Esophagus muscularis mucosa (tissue), 4 donors: ENCODE measurements at places on chromosomes 13 and 19. TPM values are rescaled to one million over a fixed set of nuclear protein-coding genes. Genes with fewer than 3 reads are reported as not detected.

GRCh38 chr13:43126420-43126819 lies 103.0 kb downstream of the DNAJC15 start:
- no peaks in the 10 kb centered on the region for H3K27me3 ChIP-seq
- DNase-seq, result peak; percentile 57
- H3K4me3 ChIP-seq, result no peak overlapping the region
- H3K4me1 ChIP-seq, result peaks cover 9% of the 10 kb centered on the region

GRCh38 chr19:14540741-14541525 lies 11.5 kb downstream of the TECR start:
- no peak overlapping the region for H3K27ac ChIP-seq
- no peaks in the 10 kb centered on the region for H3K27me3 ChIP-seq
- H3K36me3 ChIP-seq, result no peaks in the 10 kb centered on the region
- peaks cover 39% of the 10 kb centered on the region for H3K4me1 ChIP-seq

- no peak for DNase-seq
- H3K27ac ChIP-seq, result no peak overlapping the region
Observed at GRCh38 chr19:33736158-33736557, 60.5 kb upstream of the KCTD15 start.

- no peaks in the 10 kb centered on the region for H3K36me3 ChIP-seq
- no peak for DNase-seq
- no peaks in the 10 kb centered on the region for H3K4me1 ChIP-seq
- H3K27ac ChIP-seq, result no peak overlapping the region
- H3K4me3 ChIP-seq, result no peak overlapping the region
- H3K27me3 ChIP-seq, result no peaks in the 10 kb centered on the region
Observed at GRCh38 chr13:89684896-89685295, 1662.6 kb upstream of the MIR17HG start.

DNA sequence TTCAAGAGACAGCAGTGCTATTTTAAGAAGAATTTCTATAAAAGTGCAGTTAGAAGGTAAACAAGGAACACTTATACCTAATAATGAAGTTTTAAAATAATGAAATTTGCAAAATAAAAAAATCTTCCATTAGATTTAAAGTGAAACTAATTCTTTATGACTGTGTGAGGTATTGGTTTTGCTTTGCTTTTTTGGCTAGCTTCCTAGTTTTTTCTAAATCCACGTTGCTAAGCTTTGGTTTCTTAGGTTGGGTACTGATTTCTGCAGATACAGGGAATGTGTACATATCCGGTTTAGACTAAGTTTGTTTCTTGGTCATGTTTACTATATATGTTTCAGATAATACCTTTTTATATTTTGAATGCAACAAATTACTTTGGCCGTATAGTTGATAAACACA lies 59.8 kb downstream of the SLC7A9 start:
- no peak overlapping the region for H3K4me3 ChIP-seq
- no peaks in the 10 kb centered on the region for H3K27me3 ChIP-seq
- no peaks in the 10 kb centered on the region for H3K36me3 ChIP-seq
- DNase-seq, result no peak

DNA sequence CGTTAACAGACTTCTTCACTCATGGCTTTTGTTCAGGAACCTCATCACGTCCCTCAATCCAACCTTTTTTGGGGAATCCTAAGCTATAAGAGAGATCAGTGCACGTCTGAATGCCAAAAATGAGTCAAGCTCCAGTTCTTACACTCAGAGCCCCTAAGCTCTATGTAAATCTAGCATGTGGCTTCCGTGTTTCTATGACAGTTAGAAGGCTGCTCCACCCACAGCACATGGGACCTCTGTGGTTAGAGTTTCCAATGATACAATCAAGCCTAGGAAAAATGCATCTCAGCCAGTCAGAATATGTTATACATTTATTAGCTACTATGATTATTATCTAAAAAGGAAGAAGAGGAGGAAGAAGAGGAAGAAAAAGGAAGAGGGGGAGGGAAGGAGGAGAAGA lies 135.9 kb downstream of the ENOX1 start:
- H3K27me3 ChIP-seq, result no peaks in the 10 kb centered on the region
- no peaks in the 10 kb centered on the region for H3K36me3 ChIP-seq
- no peak for DNase-seq
- H3K4me3 ChIP-seq, result no peak overlapping the region
- H3K27ac ChIP-seq, result no peak overlapping the region

DNA sequence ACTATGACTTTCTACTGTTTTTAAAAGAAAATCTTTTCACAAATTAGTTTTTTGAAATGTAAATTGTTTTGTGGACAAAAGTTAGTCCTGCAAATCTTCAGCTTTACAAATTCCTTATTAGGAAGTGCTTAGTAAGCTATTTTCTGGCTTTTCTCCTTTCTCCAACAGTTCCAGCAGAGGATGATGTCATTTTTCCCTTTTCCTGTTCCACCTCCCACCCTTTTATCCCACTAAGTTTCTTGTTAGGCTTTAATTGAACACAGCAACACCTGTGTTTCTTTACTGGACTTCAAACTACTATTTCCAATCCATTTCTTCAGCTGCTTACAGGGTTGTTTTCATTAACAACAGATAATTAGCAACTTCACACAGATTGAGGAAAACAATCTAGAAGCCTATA lies 389.2 kb downstream of the NDFIP2 start:
- DNase-seq, result no peak
- H3K36me3 ChIP-seq, result no peaks in the 10 kb centered on the region
- H3K4me3 ChIP-seq, result no peak overlapping the region
- no peaks in the 10 kb centered on the region for H3K27me3 ChIP-seq

Gene RPL21
- 735 TPM for total RNA-seq

DNA sequence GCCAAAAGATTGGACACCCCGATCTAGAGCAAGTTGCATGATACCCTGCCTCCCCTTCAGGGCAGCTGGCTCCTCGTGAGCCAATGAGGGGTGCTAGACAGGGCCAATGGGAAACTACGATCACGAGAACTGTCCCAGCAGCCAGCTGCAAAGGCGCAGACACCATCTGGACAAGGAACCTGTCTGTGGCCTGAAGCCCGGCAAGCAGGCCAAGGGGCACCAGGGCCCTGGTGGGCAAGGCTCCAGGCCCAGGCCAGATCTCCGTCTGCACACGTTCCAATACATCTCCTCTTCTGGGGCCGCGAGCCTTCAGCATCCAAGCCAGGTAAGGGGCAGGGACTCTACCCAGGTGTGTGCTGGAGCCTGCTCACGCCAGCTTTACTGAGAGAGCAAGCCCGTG lies 20.2 kb downstream of the MED26 start:
- no peak for DNase-seq
- peaks cover 53% of the 10 kb centered on the region for H3K4me1 ChIP-seq
- no peak overlapping the region for H3K4me3 ChIP-seq
- peak overlapping the region; percentile 72 for H3K27ac ChIP-seq
- H3K36me3 ChIP-seq, result no peaks in the 10 kb centered on the region
- no peaks in the 10 kb centered on the region for H3K27me3 ChIP-seq

Gene CYP2A7
- total RNA-seq, result not detected

DNA sequence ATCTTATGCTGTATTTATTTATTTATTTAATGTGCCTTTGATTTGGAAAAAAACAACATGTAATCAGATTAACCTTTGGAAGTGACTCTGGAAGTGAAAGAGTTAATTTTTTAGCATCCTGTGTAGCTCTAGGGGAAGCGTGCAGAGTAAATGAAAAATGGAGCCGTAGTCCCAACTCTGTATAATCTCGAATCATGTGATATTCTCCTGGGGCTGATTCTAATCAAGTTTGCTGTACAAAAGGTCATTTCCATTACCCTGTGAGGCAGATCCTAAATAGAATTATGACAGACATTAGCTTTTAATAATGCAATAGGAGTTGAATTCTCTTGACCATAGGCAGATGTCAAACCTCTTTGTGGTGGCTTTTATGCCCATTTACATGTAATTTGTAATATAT lies 238.6 kb upstream of the CSNK1A1L start:
- H3K27me3 ChIP-seq, result no peaks in the 10 kb centered on the region
- no peak overlapping the region for H3K27ac ChIP-seq
- H3K4me3 ChIP-seq, result no peak overlapping the region
- H3K4me1 ChIP-seq, result no peaks in the 10 kb centered on the region
- no peak for DNase-seq

Gene SPART
- total RNA-seq, result 139 TPM

Gene OR10H2
- not detected for total RNA-seq

GRCh38 chr19:10418485-10419199 lies 1.7 kb upstream of the PDE4A start:
- H3K27me3 ChIP-seq, result peaks cover 14% of the 10 kb centered on the region
- no peak overlapping the region for H3K27ac ChIP-seq
- H3K4me3 ChIP-seq, result peak overlapping the region; percentile 7
- no peak for DNase-seq
- no peaks in the 10 kb centered on the region for H3K36me3 ChIP-seq

- no peaks in the 10 kb centered on the region for H3K27me3 ChIP-seq
- DNase-seq, result no peak
- no peak overlapping the region for H3K27ac ChIP-seq
Observed at GRCh38 chr13:90594681-90595080, 752.8 kb upstream of the MIR17HG start.

- peak within 1 kb of the TSS; percentile 51 for H3K4me3 ChIP-seq
- H3K36me3 ChIP-seq, result no peaks in the 10 kb centered on the region
- no peak for DNase-seq
- no peaks in the 10 kb centered on the region for H3K27me3 ChIP-seq
- peak within 1 kb of the TSS; percentile 52 for H3K27ac ChIP-seq
Observed at GRCh38 chr19:43780706-43781525, at the start of gene KCNN4. KCNN4 (minus strand) TSS chr19:43780973; CDS start chr19:43780861, 112 bp downstream.

- H3K36me3 ChIP-seq, result peaks cover 28% of the 10 kb centered on the region
- H3K4me3 ChIP-seq, result no peak overlapping the region
- peaks cover 11% of the 10 kb centered on the region for H3K4me1 ChIP-seq
- no peaks in the 10 kb centered on the region for H3K27me3 ChIP-seq
Observed at GRCh38 chr13:79522583-79522982, 41.6 kb downstream of the NDFIP2 start.

DNA sequence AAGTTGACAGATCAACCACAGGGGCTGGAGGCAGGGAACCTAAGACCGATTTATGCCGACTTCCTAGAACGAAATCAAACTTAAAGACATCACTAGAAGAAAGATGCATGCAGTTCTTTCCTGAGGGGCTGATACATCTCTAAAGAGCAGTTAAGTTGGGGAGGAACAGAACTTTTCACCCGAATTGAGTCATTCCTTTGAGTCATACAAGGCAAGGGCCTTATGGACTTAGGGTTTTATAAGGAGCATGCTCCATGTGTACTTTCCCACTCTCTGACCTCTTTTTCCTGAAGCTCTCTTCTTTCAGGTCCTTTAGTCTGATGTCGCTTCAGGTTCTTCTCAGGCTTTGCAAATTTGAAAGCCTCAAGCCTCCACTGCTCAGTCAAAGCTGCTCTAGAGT lies 7.9 kb upstream of the FBXL3 start:
- no peak overlapping the region for H3K4me3 ChIP-seq
- no peaks in the 10 kb centered on the region for H3K4me1 ChIP-seq
- H3K27ac ChIP-seq, result no peak overlapping the region
- no peaks in the 10 kb centered on the region for H3K27me3 ChIP-seq
- H3K36me3 ChIP-seq, result no peaks in the 10 kb centered on the region

GRCh38 chr13:34899888-34900287 lies 42.2 kb upstream of the NBEA start:
- H3K4me3 ChIP-seq, result no peak overlapping the region
- no peak overlapping the region for H3K27ac ChIP-seq
- no peaks in the 10 kb centered on the region for H3K4me1 ChIP-seq
- DNase-seq, result no peak
- no peaks in the 10 kb centered on the region for H3K36me3 ChIP-seq
- H3K27me3 ChIP-seq, result no peaks in the 10 kb centered on the region

- peaks cover 10% of the 10 kb centered on the region for H3K27me3 ChIP-seq
- peaks cover 24% of the 10 kb centered on the region for H3K4me1 ChIP-seq
- DNase-seq, result peak; percentile 94
- H3K4me3 ChIP-seq, result peak overlapping the region; percentile 47
Observed at GRCh38 chr19:46634045-46634655, 1.9 kb downstream of the GNG8 start.

GRCh38 chr19:13712767-13713201 lies 51.5 kb upstream of the MRI1 start:
- peaks cover 26% of the 10 kb centered on the region for H3K4me1 ChIP-seq
- DNase-seq, result no peak
- no peak overlapping the region for H3K27ac ChIP-seq
- no peak overlapping the region for H3K4me3 ChIP-seq
- no peaks in the 10 kb centered on the region for H3K36me3 ChIP-seq
